NCI-H1930 (cell line): ENCODE measurements at places on chromosomes 6 and 20.

- DNase-seq = no peak
Observed at GRCh38 chr20:39778847-39779604, 816.9 kb downstream of the DHX35 start.

GRCh38 chr20:35263532-35264341 is 14.2 kb downstream of the MMP24OS start:
- DNase-seq = no peak

DNA sequence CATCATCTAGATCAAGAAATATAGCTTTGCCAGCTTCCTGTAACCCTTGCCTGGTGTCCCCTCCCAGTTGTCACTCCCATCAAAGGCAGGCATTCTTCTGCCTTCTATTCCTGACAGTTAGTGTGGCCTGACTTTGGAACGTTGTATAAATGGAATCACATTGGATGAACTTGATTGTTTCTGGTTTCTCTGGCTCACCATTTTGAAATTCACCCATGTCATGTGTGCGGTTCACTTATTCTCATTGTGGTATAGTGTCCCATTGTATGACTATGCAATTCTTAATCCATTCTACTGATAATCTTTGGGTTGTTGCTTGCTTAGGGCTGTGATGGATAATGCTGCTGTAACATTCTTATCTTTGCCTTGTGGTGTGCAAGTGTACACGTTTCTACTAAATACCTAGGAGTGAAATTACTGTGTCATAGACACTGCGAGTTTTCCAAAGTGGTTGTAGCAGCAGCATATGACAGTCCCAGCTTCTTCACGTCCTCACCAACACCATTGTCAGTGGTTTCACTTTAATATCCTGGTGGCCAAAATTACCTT is 73.2 kb downstream of the VEGFA start:
- no peak for DNase-seq

DNA sequence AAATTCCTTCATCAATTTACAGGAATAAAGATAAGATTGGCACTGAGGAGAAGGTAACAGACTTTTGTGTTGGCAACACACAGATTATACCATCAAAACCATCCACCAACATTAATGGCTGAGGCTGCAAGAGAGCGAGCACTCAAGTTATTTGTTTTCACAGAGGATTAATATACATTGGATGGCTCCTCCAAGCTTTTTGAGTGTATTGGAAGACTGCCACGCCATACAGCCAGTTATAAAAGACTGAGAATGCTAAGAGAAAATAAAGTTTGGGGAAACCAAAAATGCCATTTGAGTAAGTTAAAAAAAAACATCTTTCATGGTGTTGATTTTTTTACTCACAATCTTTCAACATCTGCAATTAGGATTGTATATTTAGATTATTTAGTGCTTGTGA is 973.8 kb upstream of the SLC35B3 start:
- DNase-seq = no peak

- DNase-seq = no peak
Observed at GRCh38 chr6:143506199-143506598, 5.3 kb downstream of the FUCA2 start.

DNA sequence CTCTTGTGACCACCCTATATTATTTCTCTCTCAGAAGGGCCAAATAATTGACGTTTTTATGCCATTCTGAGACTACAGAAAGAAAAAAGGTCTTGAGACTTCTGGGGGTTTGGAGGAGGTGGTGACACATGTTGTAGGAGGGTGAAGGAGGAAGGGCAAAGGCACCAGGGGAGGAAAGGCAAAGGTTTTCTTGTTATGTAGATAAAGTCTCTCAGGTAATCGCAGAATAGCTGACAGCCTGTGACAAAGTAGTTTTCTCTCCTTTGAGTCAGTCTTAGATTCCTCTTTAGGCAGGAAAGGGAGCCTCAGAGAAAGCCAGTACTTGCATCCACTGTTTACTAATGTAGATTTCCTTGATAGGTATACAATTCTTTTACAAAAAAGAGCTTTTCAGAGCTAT is 23.6 kb downstream of the OR2B2 start:
- DNase-seq = no peak

DNA sequence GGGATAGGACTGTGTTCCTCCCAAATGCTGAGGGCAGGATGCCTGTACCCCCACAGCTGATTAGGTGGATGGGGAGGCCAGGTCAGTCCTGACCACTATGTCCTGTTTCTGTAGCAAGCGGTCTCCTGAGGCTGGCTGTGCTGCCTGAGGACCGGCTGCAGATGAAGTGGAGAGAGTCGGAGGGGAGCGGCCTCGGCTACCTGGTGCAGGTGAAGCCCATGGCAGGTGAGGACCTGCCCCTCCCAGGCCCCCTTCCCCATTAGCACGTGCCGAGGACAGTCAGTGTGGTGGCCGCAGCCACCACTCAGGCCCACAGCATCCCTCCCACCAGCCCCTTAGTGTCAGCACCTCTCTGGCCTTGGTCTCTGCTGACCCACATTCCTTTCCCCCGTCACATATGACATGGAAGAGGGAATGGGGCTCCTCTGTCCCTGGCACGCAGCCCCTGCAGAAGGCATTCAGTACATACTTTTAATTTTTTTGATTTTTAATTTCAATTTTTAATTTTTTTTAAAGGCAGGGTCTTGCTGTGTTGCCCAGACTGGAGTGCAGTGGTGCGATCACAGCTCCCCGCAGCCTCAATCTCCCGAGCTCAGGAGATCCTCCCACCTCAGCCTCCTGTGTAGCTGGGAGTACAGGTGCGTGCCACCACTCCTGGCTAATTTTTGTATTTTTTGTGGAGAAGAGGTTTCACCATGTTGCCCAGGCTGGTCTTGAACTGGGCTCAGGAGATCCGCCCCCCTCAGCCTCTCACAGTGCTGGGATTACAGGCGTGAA is 5.0 kb downstream of the COL20A1 start:
- DNase-seq = no peak

- no peak for DNase-seq
Observed at GRCh38 chr6:3022765-3023662, 23.3 kb downstream of the NQO2 start.
